ENCODE measurements at places on chromosomes 4 and X.

DNA sequence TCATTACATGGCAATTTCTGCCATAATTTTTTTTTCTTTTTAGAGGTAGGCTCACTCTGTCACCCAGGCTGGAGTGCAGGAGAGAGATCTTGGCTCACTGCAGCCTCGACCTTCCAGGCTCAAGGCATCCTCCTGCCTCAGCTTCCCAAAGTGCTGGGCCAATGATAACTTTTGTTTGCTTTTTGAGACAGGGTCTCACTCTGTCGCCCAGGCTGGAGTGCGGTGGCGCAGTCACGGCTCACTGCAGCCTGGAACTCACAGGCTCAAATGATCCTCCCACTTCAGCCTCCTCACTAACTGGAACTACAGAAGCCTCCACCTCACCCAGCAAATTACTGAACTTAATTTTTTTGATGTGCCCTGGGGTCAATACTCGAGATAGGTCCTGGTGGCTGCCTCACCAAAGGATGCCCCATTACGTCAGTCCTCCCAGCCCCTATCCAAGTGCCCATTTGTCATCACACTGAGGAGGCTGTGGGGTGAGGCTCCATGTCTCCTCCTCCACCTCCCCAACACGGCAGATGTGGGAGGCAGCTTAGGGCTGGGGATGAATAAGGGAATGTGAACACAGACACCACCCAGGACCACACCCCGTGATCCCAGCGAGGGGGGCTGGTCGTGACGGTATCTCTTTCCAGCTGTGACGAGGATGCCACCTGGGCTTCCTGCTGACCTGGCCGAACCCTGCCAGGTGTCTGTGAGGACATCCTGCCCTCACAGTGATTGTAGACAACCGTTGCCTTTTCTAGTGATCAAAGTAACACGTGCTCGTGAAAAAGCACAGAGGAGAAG, 12.4 kb upstream of the NKX1-1 start:
- no peak for DNase-seq

- no peak for DNase-seq
These were observed 28.2 kb downstream of the ARSJ start for GRCh38 chr4:113951263-113951662.

DNA sequence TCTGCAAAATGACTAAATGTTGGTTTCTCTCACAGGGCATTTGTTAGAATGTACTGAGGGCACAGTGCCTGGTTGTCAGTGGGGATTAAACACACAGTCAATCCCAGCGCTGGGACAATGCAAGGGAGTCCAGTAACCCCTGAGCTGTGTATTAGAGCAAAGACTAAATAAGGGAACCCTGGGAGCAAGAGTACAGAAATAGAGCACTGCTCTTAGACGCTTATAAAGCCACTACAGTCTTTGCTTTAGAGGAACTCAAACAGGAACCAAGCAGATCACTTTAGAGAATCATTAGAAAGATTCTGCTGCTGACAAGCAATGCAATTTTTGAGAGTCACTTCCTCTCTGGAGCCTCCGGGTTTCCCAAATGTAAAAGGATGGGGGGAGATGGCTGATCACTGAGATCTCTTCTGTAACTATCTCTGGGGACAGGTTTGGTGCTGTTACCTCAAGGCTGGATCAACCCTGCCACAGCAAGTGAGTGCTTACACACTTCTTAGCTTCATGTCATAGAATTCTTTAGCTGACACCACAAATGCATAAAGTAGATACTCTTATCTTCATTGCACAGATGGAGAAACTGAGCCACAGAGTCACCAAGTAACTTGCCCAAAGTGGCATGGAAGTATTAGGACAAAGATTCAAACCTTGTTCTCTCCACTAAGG, 137.8 kb upstream of the CPEB2 start:
- peak; percentile 90 for DNase-seq

- DNase-seq = no peak
These were observed 113.5 kb downstream of the PHF8 start for GRCh38 chrX:53930515-53931380.

DNA sequence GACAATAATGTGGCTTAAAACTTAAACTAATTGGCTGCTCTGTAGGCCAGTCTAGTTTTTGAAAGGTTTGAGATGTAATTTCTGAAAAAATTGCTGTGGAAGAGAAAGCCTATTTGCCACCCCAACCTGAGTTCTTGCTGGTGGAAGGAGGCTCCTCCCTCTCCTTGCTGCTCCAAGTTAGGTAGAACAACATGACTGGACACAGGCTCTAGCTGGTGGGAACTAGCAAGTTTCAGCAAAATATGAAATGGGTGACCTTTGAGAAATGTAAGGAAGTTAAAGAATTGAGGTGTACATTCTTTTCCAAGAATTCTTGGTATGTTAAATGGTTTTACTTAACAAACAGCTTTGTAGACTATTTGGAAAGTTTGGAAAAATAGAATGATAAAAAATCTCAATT, 8.0 kb downstream of the RPL34 start:
- DNase-seq = no peak

DNA sequence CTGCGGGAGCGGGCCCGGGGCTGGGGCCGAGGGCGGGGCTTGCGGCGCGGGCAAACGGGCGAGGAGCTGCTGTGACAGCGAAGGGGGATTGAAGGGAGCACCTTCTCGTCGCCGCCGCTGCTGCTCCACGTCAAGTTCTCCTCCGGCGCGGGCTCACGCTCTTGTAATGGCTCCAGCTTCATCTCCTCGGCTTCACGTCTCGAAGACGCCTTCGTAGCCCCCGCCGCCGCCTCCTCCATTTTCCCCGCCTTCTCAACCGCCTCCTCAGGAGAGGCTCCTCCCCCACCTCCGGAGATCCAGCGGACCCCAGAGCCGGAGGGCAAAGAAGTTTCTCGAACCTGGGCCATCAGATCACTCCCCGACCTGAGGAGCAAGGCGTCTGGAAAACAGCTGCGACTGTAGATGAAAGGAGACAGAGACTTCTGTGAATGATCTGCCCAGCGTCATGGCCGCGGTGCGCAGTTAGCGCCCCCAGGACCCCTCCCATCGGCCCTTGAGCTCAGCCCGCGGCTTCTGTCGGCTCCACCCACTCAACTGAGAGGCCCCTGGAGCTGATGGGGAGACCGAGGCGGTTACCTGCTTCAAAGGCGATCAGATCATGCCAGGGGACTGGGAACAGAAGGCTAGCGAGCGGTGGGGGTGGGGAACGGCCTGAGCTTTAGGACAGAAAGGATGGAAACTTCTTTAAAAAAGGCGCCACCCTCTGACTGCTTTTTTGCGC, 895 bp downstream of the USP51 start:
- DNase-seq = peak; percentile 33

GRCh38 chr4:124918559-124919122, 206.1 kb upstream of the ANKRD50 start:
- DNase-seq = no peak

- DNase-seq = no peak
These were observed 135.4 kb upstream of the GNPDA2 start for GRCh38 chr4:44861756-44862155.

- no peak for DNase-seq
These were observed 2.2 kb upstream of the MID2 start for GRCh38 chrX:107823456-107823855.

- no peak for DNase-seq
These were observed 82.5 kb downstream of the RELL1 start for GRCh38 chr4:37603711-37604110.

GRCh38 chrX:17788439-17788838, 51.1 kb downstream of the SCML1 start:
- no peak for DNase-seq

GRCh38 chr4:17778431-17778830, 3.0 kb downstream of the FAM184B start:
- DNase-seq = no peak

DNA sequence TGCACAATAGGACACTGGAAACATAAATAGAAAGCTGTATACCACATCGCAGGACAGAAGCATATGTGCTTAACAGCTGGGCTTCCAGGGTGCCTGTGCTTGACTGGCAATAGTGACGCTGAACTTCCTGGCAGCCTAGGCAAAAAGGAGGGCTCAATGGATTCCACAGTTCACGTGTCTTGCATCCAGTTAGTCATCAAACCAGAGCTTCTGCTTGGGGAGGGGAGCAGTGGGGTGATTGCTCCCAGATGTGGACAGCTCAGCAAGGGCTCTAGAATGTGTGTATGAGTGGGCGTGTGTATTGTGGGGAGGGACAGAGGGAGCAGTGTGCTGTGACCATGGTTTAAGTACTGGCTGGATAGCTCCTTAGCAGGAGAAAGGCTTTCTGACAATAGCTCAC, 2.3 kb downstream of the PRRG3 start:
- DNase-seq = no peak

- no peak for DNase-seq
These were observed 439.7 kb upstream of the DIAPH2 start for GRCh38 chrX:96244955-96245354.

DNA sequence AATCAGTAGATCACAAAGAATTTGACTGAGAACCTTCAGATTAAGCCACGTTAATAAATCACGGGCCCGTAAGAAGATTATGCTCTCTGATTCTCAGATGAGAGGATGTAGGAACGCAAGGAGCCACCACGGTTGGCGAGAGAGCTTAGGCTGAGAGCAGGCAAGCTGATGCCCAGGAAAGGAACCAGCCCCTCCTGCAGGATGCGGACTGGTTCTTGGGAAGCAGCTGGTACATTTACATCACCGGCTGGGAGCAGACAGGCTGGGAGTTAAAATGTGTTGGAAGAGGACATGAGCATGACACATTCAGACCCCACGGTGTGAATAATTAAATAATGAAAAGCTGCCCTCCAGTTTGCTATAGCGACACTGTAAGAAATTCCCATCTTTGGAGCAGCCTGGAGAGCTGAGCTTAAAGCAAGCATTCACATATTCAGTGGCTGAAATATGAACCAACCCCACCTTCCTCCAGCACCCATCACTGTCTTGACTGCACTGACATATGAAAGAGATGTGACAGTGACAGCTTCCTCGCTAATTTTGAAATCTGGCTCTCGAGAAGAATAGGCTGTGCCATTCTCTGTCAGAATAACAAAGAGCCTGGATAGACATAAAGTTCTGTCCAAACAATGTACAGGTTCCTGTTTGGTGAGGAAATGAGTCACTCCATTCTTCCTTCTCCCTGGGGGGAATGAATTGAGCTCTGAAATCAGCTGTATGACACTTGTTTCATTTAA, 33.1 kb downstream of the LNX1 start:
- DNase-seq = no peak

GRCh38 chr4:152424977-152425376, 110.9 kb downstream of the FBXW7 start:
- no peak for DNase-seq

Data from CMK (cell line).